ENCODE measurements at places on chromosomes 12 and 14. TPM values are rescaled to one million over a fixed set of nuclear protein-coding genes. Genes with fewer than 3 reads are reported as not detected.

DNA sequence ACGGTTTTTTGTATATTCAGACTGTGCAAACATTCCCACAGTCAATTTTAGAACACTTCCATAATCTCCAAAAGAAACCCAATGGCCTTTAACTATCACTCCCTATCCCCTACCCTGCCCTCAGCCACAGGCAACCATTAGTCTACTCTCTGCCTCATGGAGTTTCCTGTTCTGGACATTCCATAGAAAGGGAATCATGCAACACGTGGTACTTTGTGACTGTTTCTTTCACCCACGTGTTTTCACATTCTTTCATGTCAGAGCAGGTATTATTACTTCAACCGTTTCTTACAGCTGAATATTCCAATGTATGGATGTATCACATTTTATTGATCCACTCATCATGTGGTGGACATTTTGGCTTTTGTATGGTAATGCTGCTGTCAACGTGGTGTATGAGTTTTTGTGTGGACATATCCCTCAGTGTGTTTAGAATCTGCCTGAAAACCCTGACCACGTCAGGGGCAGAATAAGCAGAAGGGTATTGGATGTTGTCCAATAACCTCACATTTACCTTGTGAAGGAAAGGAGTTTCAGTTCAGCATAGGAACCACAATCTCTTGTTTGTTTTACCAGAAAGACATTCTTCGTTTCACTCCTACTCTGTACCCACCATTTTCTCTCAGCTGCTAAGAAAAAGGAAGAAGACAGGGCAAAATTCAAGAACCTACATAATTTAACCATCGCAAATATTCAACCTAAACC lies 107.5 kb upstream of the DYRK2 start:
- no peak for DNase-seq

AREL1 gene
- polyA plus RNA-seq = 17.4 TPM

RNASE9 gene
- polyA plus RNA-seq = not detected

- DNase-seq = no peak
Measured at GRCh38 chr12:88188180-88188579, 46.1 kb downstream of the TMTC3 start.

GRCh38 chr14:68965261-68965761 lies 13.8 kb downstream of the ACTN1 start:
- no peak for DNase-seq

DDN gene
- polyA plus RNA-seq = 33.6 TPM

- DNase-seq = no peak
Measured at GRCh38 chr12:131130311-131130911, 176.7 kb downstream of the ADGRD1 start.

DNA sequence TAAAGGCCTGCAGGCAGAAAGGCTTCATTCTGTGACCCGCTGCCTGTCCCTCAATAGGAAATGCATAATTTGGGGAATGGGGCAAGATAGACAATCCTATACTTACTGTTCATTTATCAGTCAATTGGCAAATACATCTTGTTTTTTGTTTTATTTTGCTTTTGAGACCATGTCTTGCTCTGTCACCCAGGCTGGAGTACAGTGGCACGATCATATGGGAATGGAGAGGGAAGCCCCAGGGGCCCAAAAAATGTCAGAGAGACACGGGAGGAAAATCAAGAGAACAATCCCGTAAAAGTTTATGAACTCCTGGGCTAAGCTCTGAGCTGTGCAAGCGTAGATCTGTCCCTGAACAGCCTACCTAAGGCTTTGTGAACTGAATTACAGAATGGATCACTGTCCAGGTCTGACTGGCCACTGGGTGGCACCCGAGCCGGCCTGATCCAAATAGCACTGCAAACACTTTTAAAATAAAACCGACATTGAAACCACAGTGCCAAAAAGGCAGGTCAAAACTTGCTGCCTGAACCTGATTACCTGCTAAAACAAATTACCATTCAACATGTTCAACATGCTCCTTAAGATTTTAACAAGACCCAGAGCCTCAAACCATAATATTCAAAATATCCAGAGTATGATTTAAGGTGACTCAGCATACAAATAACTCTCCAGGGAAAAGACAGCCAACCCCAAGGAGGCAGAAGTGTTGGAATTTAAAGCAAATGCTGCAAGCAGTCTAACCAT lies 11.8 kb downstream of the COPS7A start:
- DNase-seq = no peak

GRCh38 chr12:9331218-9331626 lies 123.0 kb upstream of the PZP start:
- no peak for DNase-seq

TMEM116 gene
- polyA plus RNA-seq = 10.5 TPM

GRCh38 chr12:3281588-3282383 lies 204.6 kb downstream of the TSPAN9 start:
- no peak for DNase-seq

DNA sequence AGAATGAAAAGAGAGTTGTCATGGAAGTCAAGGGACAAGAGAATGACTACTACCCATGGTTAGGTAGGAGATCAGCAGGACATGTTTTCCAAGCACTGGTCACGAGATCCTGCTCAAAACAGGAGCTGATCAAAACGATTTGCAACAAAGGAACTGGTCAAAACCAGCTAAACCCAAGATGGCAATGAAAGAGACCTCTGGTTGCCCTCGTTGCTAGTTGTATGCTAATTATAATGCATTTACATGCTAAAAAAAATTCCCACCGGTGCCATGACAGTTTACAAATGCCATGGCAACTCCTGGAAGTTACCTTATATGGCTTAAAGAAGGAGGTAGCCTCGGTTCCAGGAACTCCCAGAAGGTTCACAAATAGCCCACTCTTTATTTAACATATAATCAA lies 95.0 kb upstream of the OTX2 start:
- no peak for DNase-seq

DNA sequence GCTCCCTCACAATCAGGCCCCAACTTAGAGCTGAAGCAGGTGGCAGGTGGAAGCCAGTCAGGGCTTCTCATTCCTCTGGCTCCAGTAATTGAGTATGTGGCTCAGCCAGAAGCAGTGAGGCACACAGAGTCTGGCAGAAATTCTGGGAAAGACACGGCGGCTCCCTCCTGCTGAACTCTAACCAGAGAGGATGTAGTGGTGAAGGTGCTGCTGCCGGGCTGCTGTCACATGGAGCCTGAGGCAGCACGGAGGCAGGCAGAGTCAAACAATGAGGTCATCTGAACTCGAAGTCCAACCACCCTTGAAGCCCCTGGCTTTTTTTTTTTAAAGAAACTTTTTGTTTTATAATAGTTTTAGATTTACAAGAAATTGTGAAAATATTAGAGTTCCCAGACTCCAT lies 33.4 kb upstream of the SMOC1 start:
- DNase-seq = no peak

GRCh38 chr12:65858831-65859230 lies 34.5 kb downstream of the HMGA2 start:
- no peak for DNase-seq

DNA sequence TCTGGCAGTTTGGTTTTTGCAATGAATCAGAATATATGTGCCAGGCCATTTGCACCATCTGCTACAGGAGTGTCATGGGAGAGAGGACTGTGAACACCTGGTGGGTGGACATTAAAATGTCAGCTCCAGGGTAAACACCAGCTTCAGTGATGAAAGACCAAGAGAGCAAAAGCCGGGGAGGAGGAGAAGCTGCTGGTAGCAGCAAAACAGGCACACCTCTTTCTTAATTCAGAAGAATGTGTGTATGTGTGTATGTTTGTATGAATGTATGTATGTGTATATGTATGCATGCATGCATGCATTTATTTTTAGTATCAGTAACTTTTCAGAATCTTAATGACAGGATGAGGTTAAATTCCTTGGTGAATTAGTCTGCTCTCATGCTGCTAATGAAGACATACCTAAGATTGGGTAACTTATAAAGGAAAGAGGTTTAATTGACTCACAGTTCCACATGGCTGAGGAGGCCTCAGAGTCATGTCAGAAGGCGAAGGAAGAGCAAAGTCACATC lies 357.4 kb upstream of the PRICKLE1 start:
- DNase-seq = no peak

RXYLT1 gene
- polyA plus RNA-seq = 17.5 TPM

- no peak for DNase-seq
Measured at GRCh38 chr14:102318781-102319276, 717 bp upstream of the ZNF839 start.

DNA sequence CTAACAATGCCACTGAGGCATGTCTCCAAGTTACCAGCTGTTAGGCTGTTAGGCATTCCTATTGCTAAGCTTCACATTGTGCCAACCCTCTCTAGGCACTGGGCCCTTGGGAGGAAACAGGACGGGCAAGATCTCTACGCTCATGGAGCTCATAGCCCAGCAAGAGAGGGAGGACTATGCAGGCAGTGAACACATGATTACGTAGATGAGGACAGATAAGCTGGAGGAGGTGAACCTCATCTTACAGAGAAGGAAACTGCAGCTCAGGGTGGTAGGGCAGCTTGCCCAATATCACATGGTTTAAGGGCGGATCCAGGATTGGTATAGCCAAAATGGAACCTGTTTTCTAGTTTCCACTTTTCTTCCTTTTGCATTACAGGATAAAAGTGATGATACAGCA lies 7.8 kb downstream of the UBE3B start:
- DNase-seq = no peak

NFE2 gene
- 2.3 TPM for polyA plus RNA-seq

- DNase-seq = no peak
Measured at GRCh38 chr14:63727231-63727735, 582 bp downstream of the SGPP1 start.

GRCh38 chr14:95518045-95518751 lies 1.7 kb upstream of the SYNE3 start:
- no peak for DNase-seq

- DNase-seq = no peak
Measured at GRCh38 chr14:74392616-74393570, 33.1 kb downstream of the SYNDIG1L start.

All from forelimb muscle (tissue), 1 donor.